Activated T-helper 17 cell treated with anti-CD3 and anti-CD28 coated beads, Interleukin-2, amount 50 U/mL, for 72 hours (primary cell): ENCODE measurements at places on chromosomes 1 and 21.

DNA sequence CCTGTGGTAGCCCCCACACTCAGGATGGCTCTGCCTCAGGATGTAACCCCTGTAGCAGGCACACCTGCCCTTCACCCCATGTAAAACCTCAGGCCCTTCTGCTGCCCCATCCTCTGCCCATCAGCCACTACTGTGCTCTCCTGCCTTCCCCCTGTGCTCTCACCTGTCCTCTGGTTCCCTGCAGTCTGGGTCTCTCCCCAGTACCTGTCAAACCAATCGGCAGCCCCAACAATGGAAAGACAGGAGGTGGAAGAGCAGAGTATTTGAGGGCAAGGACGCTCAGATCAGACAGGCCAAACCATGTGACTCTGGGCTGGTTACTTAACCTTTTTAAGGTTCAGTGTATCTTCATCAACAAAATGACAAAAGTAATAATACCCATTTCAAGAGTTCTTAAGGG lies 30.9 kb downstream of the SMIM12 start:
- no peaks in the 10 kb centered on the region for H3K27me3 ChIP-seq
- no peaks in the 10 kb centered on the region for H3K4me1 ChIP-seq
- H3K4me3 ChIP-seq: no peak overlapping the region
- no peaks in the 10 kb centered on the region for H3K36me3 ChIP-seq

DNA sequence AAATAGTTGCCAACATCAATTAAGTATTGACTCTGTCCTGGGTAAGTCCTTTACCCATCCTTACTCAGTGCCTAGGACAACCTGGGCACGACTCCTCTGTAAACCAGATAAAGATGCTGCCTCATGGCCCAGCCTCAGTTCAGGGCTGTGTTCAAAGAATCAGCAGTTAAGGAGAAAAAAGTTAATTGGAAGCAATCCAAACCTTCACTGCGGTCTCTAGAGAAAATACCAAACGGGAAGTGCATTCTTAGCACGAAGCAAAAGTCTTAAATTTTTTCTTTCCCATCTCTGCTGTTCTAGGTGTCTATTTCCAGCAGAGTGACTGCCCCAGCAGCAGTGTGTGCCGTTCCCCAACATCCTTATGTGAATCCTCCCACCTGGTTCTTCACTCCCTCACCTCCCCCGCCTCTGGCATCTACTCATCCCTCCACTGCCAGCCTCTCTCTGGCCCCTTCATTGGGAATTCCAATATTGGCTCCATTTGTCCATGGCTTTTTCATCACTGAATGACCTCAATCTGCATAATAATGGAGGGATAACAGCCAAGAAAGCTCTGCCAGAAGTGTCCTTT lies 23.2 kb downstream of the KANK4 start:
- peak overlapping the region; percentile 17 for H3K4me3 ChIP-seq
- peak; percentile 46 for ATAC-seq
- H3K27ac ChIP-seq: no peak overlapping the region
- no peaks in the 10 kb centered on the region for H3K36me3 ChIP-seq
- peaks cover 6% of the 10 kb centered on the region for H3K27me3 ChIP-seq
- H3K4me1 ChIP-seq: peaks cover 8% of the 10 kb centered on the region

DNA sequence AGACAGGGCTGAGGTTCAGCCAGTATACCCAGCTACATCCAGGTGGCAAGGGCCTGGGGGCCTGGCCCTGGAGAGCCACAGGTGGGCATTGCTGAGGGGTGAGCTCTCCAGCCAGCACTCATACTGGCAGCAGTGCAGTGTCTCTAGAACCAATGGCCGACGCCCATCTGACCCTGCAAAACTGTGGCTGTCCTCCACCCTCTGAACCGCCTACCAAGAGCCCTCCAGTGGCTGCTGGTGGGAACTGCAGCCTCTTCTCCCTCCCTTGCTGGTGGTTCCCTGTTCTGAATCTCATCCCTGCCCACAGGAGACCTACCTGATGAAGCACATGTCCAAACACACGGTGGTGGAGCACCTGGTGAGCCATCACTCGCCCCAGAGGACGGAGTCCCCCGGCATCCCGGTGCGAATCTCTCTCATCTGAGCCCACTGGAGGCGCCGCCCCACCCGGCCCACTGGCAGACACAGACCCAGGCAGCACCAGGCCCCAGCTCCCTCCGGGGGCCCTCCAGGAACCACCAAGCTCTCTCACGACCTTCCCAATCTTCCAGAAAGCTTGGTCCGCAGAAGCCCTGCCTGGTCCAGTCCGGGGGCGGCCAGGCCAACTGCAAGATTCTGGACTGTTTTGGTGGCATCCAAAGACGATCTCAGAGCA lies 22.1 kb downstream of the A3GALT2 start:
- H3K27ac ChIP-seq: no peak overlapping the region
- H3K4me3 ChIP-seq: no peak overlapping the region
- no peaks in the 10 kb centered on the region for H3K27me3 ChIP-seq
- no peaks in the 10 kb centered on the region for H3K4me1 ChIP-seq

DNA sequence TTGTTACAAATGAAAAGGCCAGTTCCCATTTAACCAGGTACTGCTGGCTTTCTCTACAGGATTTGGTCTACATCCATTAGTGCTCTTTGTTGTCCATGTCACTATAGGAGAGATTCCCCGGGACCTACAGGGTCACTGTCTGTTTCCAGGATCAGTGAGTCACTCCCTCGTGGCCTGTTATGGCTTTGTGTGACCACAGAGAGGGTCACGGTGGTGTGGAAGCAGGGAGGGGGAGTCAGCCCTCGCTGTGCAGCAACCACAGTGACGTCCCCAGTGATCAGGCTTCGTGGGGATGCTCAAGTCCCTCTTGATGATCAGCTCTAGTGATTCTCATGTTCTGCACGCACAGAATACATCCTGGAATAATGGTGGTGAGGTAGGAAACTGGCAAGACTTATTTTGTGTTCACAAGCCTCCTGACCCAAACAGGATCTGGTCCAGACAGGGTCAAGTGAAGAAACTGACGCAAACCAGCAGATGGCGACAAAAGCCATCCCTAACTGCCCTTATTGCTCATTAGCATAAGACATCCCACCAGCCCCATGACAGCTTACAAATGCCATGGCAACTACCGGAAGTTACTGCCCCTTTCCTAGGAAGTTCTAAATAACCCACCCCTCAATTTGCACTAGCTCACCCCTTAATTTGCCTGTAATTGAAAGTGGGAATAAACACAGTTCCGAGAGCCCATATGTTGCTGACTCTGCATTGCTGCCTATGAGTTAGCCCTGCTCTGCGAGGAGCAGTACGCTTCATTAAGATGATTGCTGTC lies 98.5 kb downstream of the DISC1 start:
- no peak overlapping the region for H3K4me3 ChIP-seq
- no peaks in the 10 kb centered on the region for H3K27me3 ChIP-seq
- H3K27ac ChIP-seq: no peak overlapping the region
- H3K4me1 ChIP-seq: no peaks in the 10 kb centered on the region
- ATAC-seq: peak; percentile 51

- H3K4me3 ChIP-seq: no peak overlapping the region
- H3K4me1 ChIP-seq: no peaks in the 10 kb centered on the region
- no peaks in the 10 kb centered on the region for H3K36me3 ChIP-seq
- no peak for ATAC-seq
- peaks cover 6% of the 10 kb centered on the region for H3K27me3 ChIP-seq
Measured at GRCh38 chr1:219121679-219122078, 52.0 kb upstream of the LYPLAL1 start.

- no peak overlapping the region for H3K27ac ChIP-seq
- no peaks in the 10 kb centered on the region for H3K36me3 ChIP-seq
- peaks cover 16% of the 10 kb centered on the region for H3K4me1 ChIP-seq
- ATAC-seq: peak; percentile 28
- peaks cover 3% of the 10 kb centered on the region for H3K27me3 ChIP-seq
Measured at GRCh38 chr1:58932859-58933598, 149.2 kb upstream of the JUN start.

DNA sequence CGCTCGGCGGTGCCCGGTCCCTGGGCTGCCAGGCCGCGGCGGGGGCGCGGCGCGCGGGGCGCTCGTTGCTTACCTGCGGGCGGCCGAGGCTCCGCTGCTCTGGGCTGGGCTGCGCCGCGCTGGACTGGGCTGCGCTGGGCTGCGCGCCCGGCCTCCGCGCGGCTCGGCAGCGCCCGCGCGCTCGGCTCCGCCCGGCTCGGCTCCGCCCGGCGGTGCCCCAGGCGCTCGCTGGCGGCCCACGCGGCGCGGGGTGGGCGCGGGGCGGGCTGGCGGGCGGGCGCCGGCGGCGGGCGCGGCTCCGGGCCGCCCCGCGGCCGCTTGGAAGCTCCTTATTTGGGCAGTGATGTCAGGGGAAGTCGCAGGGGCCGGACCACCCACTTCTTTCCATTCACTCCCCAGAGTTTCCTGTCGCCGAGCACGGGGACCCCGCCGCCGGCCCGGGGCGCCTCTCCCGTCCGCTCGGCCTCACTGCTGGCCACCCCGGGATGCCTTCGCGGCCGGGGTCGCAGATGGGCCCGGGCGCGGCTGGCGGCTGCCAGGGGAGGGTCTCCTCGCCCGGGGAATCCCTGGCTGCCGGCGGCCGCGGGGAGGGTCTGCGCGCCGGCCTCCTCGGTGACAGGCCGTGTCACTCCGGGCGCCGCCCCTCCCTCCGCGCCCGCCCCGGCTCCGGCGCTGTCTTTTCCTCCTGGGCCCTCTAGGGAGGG lies 177.7 kb upstream of the EDN2 start:
- H3K4me1 ChIP-seq: peaks cover 55% of the 10 kb centered on the region
- H3K27me3 ChIP-seq: no peaks in the 10 kb centered on the region
- peak; percentile 83 for ATAC-seq

GRCh38 chr1:160148121-160148520 lies 3.3 kb upstream of the ATP1A4 start:
- no peak for ATAC-seq
- no peaks in the 10 kb centered on the region for H3K4me1 ChIP-seq
- H3K27me3 ChIP-seq: peaks cover 3% of the 10 kb centered on the region
- H3K4me3 ChIP-seq: no peak overlapping the region
